Stimulated activated CD4-positive, alpha-beta T cell treated with anti-CD3 and anti-CD28 coated beads, Interleukin-1b, Interleukin-23, amount 100 ng/mL, for 1 hour (primary cell): ENCODE measurements at places on chromosomes 16 and 17.

DNA sequence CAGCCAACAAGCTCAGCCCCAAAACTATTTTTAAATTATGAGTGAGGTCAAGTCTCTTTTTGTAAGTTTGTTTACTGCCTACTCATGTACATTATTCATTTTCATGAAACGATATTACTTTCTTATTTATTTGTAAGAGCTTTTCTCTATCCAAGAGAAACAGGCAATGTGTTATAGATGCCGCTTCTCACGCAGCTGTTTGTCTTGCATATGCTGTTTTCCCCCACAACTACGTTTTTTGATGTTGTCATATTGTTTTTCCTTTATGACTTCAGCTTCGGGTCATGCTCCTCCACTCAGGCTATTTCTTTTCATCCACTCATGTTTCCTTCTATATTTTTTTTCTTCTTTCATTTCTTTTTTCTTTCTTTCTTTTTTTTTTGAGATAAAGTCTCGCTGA, 20.0 kb downstream of the ITGAE start:
- no peak for DNase-seq

DNA sequence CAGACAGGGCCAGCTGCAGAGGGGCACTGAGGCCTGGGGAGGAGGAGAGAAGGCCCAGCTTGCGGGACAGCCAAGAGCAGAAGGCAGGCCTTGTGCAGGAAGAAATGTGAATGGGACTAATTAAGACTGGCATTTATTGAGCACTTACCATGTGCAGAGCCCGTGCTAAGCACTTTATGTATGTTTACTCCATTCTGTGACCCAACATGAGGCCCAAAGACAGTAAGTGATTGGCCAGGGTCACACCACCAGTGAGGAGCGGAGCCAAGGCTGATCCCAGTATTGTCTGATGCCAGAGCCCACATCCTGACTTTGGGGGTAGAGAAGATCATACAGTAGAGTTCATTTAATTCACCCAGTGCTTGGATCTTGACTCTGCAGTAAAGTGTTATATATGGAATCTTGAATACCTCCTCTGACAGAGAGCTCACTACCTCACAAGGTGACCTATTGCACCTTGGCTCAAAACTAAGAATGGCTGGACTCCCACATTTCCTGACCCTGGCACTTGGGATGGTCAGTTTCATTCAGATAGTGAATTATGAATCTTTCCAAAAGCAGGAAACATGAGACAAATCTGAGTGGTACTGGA, 13.6 kb downstream of the KATNB1 start:
- DNase-seq: no peak

DNA sequence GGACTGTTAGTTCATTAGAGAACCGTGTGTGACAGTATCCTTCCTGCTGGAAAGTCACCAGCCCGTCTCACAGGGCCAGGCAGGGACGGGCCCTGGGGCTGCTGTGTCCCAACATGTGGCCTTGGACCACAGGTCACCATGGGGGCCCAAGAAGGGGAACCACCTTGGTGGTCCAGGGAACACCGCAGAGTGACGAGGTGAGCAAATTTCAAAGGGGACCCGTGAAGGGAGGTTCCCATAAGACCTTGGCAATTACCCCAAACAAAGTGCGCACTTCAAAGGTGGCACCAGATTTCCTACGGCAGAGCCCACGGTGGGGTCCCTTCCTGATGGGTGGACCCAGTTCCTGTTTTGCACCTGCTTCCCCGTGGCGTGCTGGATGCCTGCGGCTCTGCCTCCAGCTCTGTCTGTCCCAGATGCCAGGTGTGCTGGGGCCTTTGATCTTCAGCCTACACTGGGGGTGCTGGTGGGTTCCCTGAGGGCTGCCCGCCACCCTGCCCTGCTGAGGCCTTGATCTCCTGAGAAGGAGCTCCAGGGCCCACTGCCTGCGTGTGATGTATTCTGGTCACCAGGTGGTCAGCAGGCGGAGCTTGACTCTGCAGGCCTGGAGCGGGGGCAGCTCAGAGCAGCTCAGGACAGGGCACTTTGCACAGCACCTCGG, 27.0 kb downstream of the SLC7A5 start:
- DNase-seq: no peak

GRCh38 chr16:28010671-28011070, 52.8 kb downstream of the GSG1L start:
- DNase-seq: no peak

GRCh38 chr17:42178817-42179216, 2.1 kb downstream of the KCNH4 start:
- DNase-seq: no peak

- DNase-seq: no peak
Measured at GRCh38 chr16:88617268-88618031, 20.9 kb upstream of the IL17C start.

DNA sequence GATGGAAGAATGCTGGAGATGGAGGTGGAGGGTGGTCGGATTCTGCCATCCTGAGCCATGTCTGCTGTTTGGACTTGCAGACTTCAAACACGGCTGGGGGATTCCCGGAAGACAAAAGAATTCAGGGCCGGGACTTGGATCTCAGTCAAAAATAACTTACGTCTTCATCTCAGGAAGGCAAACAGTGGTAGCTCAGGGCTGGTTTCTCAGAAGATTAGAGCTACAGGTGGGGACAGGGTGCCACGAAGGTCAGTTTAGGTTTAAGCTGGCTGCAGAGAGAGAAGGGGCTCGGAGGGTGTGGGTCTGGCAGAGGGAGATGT, 4.3 kb upstream of the RHBDL3 start:
- no peak for DNase-seq

- DNase-seq: no peak
Measured at GRCh38 chr17:34626121-34626681, 46.8 kb downstream of the TMEM132E start.

GRCh38 chr16:79870016-79870886, 269.7 kb upstream of the MAF start:
- DNase-seq: no peak

- DNase-seq: no peak
Measured at GRCh38 chr16:78503602-78504001, 404.1 kb downstream of the WWOX start.

DNA sequence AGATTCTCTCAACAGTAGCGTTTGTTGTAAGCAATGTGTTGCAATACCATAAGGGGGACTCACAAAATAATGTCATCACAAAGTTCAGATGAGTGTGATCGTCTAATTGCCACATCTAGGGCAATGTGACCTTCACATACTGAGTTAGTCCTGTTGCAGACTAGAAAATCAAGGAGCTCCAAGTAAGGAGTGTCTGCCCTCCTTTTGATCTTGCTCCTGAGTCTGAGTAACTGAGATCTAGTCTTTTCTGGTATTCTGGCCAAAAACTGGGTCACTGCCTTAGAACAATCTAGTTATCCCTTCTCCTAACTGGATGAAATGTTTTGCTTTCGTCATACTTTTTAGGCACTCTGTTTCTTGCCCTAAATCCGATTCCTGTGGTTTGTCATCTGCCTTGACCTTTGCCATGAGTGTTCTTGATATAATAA, 712.1 kb downstream of the CDH11 start:
- DNase-seq: no peak

DNA sequence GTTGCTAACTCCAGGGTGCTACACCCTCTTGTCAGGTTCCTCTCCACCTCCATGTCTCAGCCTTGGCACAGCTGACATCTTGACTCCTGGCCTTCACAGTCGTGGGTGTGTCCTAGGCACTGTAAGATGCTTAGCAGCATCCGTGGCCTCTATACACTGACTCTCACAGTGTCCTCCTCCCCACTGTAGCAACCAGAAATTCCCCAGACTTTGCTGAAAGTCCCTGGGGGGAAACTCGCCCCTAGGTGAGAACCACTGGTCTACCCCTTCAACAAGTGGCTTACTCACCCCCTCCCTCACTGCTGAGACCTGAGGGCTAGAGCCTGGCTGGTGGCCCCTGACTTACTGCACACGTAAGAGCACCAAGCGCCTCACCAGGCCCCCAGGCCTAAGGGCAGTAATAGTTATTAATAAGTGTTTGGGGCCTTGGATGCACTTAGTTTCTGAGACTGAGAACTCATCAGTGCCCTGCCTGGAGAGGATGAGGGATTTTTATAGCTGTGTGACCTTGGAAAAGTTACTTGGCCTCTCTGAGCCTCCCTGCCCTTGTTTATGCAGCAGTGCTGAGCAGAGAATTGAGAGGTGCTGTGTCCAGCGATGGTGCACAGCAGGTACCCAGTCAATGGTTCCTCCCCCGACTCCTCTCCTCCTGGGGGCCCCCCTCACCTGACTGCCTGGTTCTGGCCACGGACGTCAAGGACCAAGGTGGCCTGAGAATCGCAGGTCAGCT, 67.1 kb downstream of the RMI2 start:
- no peak for DNase-seq

- no peak for DNase-seq
Measured at GRCh38 chr16:23901178-23902033, 65.6 kb downstream of the PRKCB start.

DNA sequence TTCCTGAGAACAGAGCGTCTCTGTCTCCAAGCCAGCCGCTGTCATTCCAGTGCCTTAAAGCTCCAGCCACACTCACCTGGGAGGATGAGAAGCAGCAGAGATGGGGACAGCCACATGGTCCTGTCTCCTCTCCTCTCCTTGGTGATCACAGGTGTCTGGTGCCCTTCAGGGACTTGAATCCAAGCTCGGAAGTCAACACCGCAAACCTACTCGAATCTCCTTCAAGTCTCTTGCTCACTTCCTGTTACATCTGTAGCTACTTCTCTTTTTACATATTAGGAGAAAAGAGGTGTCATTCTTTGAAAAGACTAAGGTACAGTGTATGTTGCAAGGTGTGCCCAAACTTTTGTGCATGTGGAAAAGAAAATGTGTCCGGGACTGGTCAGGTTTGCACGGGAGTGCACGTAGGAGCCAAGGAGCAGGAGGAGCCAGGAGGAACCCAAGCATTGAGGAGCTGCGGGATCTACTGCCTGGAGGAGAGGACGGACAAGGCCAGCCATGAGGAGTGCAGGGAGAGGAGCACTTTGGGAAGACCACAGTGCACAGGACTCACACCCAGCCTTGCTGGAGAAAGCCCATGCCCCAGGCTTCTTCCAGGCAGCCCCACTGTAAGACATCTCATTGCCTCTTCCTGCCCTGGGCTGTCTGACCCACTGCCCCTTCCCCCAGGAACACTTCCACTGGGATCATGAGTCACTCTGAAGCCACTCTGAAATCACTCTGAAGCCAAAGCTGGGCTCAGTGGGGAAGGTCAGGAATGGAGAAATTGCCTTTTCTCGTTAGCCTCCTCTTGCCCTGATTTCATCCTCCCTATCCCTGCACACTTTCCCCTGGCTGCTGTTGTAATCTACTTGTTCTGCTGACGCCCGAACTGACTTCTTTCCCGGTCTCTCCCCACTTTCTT, at the start of gene CD300LD:
CD300LD (minus strand) TSS at position 197 of the 904 bp plus-strand sequence; CDS start at position 116, 81 bp downstream.
- DNase-seq: no peak

- no peak for DNase-seq
Measured at GRCh38 chr17:47995241-47995935, 24.5 kb downstream of the CDK5RAP3 start.

GRCh38 chr16:84485255-84486010, 19.0 kb downstream of the MEAK7 start:
- no peak for DNase-seq

DNA sequence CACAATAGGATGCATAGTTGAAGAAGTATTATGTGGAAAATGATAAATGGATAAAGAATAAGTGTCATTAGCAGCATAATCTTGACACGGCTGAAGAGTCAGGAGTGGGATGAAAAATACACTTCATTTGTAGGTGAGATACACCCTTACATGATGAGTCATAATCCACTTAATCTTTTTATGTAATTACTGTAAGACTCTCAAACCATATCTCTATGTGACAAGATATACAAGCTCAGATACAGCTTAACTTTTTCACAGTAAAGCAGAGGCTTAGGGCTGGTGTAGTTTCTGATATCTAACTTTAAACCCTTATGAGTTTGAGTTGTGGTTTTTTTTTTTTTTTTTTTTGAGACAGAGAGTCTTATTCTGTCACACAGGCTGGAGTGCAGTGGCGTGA, 101.2 kb downstream of the FTO start:
- DNase-seq: no peak

- DNase-seq: no peak
Measured at GRCh38 chr17:30831257-30831656, 509 bp upstream of the ATAD5 start.

GRCh38 chr17:19928299-19928698, 49.3 kb downstream of the AKAP10 start:
- DNase-seq: no peak

DNA sequence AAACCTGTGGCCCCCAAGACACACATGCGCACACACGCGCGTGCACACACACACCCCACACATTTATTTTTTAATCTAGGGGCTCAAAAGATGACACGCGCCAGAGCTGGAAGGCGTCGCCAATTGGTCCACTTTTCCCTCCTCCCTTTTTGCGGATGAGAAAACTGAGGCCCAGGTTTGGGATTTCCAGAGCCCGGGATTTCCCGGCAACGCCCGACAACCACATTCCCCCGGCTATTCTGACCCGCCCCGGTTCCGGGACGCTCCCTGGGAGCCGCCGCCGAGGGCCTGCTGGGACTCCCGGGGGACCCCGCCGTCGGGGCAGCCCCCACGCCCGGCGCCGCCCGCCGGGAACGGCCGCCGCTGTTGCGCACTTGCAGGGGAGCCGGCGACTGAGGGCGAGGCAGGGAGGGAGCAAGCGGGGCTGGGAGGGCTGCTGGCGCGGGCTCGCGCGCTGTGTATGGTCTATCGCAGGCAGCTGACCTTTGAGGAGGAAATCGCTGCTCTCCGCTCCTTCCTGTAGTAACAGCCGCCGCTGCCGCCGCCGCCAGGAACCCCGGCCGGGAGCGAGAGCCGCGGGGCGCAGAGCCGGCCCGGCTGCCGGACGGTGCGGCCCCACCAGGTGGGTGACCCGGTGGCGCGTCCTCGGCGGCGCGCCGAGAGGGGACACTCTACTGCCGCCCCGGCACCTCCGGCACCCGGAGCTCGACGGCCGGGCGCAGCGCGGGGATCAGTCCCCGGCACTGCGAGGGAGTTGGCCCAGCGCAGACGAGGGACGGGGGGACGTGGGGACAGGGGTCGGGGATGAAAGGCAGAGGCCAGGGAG, at the start of gene STAT5A:
STAT5A (plus strand) TSS at position 522 of the 826 bp plus-strand sequence. CDS start 914 bp downstream, outside the sequence.
- no peak for DNase-seq

- no peak for DNase-seq
Measured at GRCh38 chr17:75514919-75515495, 330 bp downstream of the CASKIN2 start.

GRCh38 chr17:9241371-9241712, 220.0 kb downstream of the NTN1 start:
- no peak for DNase-seq

- no peak for DNase-seq
Measured at GRCh38 chr17:64991726-64992125, 64.8 kb downstream of the GNA13 start.

DNA sequence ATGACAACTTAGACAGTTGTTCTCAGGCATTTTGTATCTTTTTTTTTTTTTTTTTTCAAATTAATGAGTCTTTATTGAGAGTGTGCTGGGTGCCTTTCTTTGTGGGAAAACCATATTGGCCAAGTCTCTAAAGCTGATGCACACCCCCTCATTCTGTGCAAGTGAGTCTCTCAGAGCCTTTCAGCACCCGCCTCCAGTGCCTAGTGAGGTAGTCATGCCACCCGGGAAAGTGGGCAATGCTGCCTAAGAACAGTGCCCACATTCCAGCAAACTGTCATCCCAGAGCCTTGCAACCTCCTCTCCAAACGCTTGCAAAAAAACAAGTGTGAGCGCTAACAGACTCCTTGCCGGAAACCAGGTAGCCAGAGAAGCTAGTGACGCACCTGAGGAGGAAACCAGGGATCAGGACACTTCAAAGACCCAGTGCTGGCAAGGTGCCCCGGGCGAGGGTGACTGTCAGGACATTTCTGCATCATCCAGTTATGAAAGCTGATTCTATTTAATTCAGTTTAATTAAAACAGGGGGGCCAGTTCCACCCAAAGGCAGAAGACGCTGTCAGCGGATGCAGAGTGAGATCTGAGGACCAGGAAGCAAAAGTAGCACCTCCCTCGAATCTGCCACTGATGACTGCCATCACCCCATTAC, 34.9 kb downstream of the SMARCE1 start:
- DNase-seq: peak; percentile 49

GRCh38 chr16:72995151-72995881, 52.6 kb downstream of the ZFHX3 start:
- DNase-seq: no peak
